ELR (cell line): ENCODE measurements at places on chromosomes 6 and 20.

- DNase-seq, result peak; percentile 95
Observed at GRCh38 chr6:26571592-26572296, 25.0 kb upstream of the ABT1 start.

DNA sequence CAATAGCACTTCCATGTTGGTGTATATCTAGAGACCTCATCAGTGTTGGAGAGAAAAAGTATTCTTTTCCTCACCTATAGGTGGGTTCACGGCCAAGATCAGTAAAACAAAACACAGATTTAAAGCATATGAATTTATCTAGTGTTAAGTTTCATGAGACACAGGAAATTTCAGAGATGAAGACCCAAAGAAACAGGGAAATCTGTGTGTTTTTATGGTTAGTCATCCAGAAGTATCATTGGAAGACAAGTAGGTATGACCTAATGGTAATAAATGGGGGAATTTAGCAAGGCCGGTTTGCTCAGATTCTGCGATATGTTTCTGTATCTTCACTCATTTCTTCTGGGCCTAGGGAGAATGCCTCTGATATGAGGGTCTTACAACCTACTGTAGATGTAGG lies 419.6 kb upstream of the MARCKS start:
- peak; percentile 46 for DNase-seq

GRCh38 chr6:76592566-76592965 lies 520.1 kb upstream of the IMPG1 start:
- DNase-seq, result no peak

GRCh38 chr6:36724514-36725390 lies 27.1 kb downstream of the RAB44 start:
- DNase-seq, result peak; percentile 81

DNA sequence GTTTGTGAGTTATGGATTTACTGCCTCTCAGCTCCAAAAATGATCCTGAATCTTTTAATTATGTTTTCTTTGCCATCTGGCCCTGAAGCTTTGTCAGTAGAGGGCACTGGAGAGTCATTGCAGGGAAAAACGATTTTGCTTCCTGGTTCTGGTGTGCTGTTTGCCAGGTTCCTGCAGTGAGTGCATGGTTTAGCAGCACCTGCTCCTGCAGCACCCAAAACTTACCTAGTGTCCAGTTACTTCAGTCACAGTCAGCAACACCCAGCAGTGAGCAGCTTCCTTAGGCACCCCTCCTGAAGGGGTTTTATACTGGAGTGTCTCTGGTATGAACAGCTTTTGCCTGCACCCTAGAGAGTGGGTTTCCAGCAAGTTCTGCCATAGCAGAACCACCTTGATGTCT lies 6.0 kb upstream of the TRIM26 start:
- DNase-seq, result peak; percentile 65

DNA sequence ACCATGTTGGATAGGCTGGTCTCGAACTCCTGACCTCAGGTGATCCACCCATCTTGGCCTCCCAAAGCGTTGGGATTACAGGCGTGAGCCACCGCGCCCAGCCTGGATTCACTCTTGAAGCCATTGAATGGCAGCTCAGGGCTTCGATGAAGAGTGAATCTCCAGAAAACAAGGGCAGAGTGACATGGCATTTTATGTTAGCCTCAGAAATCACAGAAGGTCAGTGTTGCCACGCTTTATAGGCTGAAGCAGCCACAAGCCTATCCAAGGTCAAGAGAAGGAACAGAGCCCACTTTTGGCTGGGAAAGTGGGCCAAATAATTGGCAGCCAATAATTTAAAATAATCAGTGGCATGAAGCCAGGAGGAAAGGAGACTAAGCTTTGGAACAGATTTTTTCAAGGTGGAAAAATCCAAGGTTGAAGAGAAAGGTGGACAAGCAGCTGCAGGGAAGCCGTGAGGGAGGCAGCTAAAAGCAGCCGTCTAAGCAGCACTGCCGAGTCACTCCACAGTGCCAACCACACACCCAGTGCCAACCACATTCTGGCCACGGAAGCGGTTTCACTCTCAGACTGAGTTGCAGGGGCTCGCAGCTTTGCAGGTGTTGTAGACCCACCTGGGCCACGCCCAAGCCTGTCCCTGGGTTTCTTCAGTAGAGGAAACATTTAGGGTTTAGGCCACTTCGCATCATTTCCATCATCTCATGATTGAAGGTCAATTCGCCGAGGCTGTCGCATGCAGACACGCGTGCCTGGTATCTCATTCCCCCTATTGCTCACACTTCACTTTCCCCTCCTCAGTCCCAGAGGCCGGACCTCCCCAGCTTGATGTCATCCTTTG lies 17.4 kb upstream of the AVP start:
- no peak for DNase-seq

- DNase-seq, result peak; percentile 52
Observed at GRCh38 chr6:100719883-100720682, 161.0 kb downstream of the ASCC3 start.

GRCh38 chr6:124027392-124027791 lies 223.7 kb downstream of the NKAIN2 start:
- DNase-seq, result no peak

GRCh38 chr6:5876076-5876475 lies 130.6 kb downstream of the NRN1 start:
- no peak for DNase-seq

- DNase-seq, result peak; percentile 10
Observed at GRCh38 chr6:105607636-105608621, 205.0 kb upstream of the PREP start.
